ENCODE measurements at places on chromosomes 12 and 14.

- no peak for DNase-seq
Observed at GRCh38 chr12:127957001-127957660, 309.8 kb upstream of the TMEM132C start.

DNA sequence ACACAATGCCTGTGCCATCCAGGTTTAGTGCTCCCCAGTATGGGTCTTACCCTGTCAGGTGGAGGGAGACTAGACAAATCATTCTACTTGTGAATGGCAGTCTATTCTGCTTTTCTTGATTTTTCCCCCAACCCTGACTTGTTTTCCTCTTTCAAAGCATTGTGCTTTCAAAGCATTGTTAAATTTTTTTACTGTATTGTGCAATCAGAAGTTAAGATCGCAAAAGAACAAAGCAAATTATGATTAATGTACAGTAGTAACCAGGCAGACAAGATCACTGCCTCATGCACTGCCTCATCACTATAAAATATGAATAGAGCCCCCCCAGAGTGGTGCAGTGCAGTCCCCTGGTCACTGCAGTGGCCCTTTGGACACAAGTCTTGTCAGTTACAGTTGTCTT lies 14.1 kb downstream of the GABARAPL1 start:
- no peak for DNase-seq

- no peak for DNase-seq
Observed at GRCh38 chr14:64000749-64001148, 147.9 kb downstream of the SYNE2 start.

DNA sequence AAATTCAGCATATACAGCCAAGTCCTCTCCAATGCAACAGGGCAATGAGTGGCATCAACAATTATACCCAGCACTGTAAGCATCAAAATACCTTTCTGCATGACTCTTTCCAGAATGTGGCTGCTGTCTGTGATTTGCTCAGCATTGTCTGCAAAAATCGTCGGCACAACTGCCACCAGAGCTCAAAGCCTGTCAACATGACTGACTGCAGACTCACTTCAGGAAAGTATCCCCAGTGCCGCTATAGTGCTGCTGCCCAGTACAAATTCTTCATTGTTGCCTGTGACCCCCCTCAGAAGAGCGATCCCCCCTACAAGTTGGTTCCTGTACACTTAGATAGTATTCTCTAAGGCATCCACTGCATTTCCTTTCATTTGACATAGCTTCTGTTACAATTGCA lies 735 bp downstream of the RNASE6 start:
- DNase-seq, result no peak

- DNase-seq, result no peak
Observed at GRCh38 chr14:62409169-62409568, 636.1 kb downstream of the KCNH5 start.

- DNase-seq, result no peak
Observed at GRCh38 chr12:44703182-44703910, 172.8 kb downstream of the NELL2 start.

GRCh38 chr12:79668113-79668512 lies 22.7 kb downstream of the PAWR start:
- no peak for DNase-seq

- no peak for DNase-seq
Observed at GRCh38 chr14:74754899-74755298, 8.2 kb upstream of the YLPM1 start.

- DNase-seq, result no peak
Observed at GRCh38 chr12:60494244-60494643, 898.4 kb downstream of the SLC16A7 start.

- DNase-seq, result no peak
Observed at GRCh38 chr12:104682790-104683279, 226.1 kb downstream of the CHST11 start.

- DNase-seq, result no peak
Observed at GRCh38 chr12:89756194-89756584, 47.6 kb upstream of the ATP2B1 start.

GRCh38 chr14:55712491-55712890 lies 132.5 kb downstream of the KTN1 start:
- DNase-seq, result no peak

- no peak for DNase-seq
Observed at GRCh38 chr14:21703357-21704326, 30.0 kb upstream of the OR4E1 start.

GRCh38 chr12:252636-253035 lies 10.0 kb downstream of the SLC6A13 start:
- no peak for DNase-seq

GRCh38 chr14:74417611-74418010 lies 8.4 kb downstream of the SYNDIG1L start:
- DNase-seq, result no peak

GRCh38 chr14:102507081-102507856 lies 2.3 kb downstream of the ANKRD9 start:
- DNase-seq, result no peak

DNA sequence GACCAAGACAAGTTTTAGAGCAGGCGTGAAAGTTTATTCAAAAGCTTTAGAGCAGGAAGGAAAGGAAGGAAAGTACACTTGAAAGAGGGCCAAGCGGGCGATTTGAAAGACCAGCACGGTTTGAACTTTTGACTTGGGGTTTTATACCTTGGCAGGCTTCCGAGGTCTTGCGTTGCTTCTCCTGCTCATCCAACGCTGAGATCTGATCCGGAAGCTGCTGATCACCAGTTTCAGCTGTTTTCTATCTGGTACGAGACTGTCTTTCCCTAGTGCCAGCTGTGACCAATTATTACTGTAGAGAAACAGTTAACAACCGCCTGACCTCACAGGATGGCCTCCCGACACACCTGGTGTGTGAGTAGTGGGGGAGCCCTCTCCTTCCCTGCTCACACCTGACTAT lies 20.6 kb upstream of the SNRPF start:
- no peak for DNase-seq
